ENCODE measurements at places on chromosomes 3 and 15.

DNA sequence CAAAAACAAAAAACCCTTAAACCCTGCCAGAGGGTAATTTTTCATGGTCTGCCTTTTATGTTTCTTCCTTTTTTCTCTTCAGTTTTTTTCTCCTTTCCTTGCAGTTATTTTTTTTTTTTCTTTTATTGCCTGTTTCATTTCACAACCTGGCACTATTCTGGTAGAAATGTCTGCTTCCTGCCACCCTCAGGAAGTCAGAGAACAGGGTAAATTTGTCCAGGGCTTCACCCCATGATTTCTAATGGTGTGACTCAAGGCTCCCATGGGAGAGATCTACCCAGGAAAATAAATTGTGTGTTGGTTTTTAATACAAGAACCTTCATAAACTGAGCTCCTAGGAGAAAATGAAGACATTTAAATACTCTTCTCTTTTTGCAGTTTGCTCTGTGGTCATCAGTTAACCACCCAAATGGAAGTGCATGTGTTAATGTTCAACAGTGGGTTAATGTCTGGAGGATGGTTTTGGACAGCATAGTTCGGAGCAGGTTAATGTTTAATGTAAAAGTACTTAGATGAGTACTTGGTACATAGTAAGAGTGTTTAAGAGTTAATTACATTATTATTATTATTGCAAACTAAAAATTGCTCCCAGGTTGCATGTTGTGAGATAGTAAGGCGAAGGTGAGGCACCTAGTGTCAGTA lies 45.9 kb downstream of the CGNL1 start:
- no peak for DNase-seq

- DNase-seq, result no peak
Measured at GRCh38 chr3:3632449-3632848, 166.8 kb upstream of the LRRN1 start.

- DNase-seq, result no peak
Measured at GRCh38 chr15:64636556-64636955, 138.8 kb downstream of the RBPMS2 start.

GRCh38 chr15:78076231-78077052 lies 1.1 kb downstream of the TBC1D2B start:
- no peak for DNase-seq

DNA sequence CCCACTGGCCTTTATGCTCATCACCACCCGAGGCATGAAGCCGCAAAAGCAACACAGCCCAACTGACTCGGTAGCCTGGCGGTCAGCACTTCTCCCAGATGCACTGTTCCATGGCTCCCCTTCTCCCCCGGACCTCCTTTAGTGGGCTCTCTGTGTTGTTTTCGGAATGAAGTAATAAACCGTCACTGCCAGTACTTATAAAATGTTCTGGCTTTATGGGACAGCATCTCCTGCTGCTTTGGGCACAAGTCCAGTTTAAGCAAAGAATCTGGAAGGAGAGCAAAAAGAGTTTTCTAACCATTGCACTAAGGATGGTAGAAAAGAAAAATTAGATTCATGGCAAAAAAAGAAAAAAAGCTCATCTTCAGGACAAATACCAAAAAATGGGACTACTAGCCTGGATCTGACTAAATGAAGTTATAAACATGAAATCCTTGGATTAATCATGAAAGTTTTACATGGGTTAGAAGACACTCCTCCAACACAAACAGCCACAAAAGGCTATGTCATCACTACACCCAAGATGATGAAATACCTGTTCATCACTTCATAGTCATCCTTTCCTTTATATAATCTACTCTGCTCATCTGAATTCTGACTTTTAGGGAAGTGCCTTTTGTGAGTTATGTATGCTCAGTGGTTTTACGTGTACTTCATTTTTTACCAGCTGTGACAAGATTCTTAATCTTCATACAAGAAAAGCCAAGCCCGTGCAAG lies 89.5 kb upstream of the UBE2E2 start:
- no peak for DNase-seq

GRCh38 chr15:68083463-68083862 lies 29.3 kb downstream of the PIAS1 start:
- DNase-seq, result no peak

GRCh38 chr15:31609906-31610305 lies 283.3 kb downstream of the KLF13 start:
- no peak for DNase-seq

DNA sequence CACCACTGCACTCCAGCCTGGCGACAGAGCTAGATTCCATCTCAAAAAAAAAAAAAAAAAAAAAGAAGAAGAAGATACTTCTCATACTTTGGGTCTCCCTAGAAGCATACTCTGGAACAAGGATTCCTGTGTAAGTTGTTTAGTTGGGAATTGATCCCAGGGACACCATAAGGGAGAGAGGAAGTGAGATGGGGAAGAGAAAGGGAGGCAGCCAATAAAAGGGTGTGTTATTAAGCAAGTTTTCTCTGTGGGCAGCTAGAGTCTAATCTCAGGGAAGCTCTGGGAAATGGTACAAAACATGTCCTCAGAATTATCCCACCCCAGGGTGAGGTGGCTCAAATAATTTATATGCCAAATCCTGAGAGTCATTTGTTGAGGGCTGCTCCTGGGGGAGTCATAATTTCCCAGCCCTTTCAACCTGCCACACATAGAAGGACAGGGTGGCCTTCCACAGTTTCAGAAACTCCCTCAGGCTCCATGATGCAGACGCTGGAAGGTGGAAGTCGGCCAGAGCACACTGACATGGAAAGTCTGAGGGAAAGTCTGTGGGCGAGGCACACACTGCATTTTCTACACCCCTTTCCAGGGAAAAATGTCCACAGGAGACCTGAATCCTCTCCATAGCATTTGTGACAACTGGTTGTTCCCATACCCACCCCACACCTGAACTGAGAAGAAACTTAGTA lies 86.4 kb upstream of the SLC4A7 start:
- DNase-seq, result no peak

- DNase-seq, result no peak
Measured at GRCh38 chr3:100563228-100563627, 46.2 kb upstream of the ADGRG7 start.

- DNase-seq, result no peak
Measured at GRCh38 chr3:111669926-111670630, 74.9 kb upstream of the ZBED2 start.

DNA sequence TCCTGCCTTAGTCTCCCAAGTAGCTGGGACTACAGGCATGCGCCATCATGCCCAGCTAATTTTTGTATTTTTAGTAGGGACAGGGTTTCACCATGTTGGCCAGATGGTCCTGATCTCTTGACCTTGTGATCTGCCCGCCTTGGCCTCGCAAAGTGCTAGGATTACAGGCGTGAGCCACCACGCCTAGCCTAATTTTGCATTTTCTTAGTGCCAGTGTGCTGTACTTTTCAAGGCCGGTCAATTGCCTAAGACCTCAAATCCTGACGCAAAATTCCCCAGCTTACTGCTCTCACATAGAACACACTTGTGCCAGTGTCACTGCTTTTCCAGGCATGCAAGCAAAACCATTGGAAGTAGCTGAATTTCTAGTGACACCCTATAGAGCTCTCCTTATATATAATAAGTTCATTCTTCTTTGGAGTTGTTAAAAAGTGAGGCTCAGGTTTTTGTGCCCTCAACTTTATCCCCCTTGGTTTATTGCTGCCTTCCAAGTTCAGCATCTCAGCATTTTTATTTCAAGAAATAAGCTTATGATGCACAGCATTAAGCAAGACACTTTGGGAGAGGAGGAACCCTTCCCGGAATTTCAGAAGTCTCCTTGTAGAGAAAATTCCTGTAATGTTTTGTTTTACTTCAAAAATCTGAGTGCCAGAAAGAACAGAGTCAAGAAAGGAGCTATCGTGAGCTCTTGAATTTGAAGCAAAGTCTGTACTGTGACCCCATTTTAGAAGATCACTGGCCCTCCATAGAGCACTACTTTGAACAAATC lies 93.2 kb downstream of the FILIP1L start:
- DNase-seq, result no peak

DNA sequence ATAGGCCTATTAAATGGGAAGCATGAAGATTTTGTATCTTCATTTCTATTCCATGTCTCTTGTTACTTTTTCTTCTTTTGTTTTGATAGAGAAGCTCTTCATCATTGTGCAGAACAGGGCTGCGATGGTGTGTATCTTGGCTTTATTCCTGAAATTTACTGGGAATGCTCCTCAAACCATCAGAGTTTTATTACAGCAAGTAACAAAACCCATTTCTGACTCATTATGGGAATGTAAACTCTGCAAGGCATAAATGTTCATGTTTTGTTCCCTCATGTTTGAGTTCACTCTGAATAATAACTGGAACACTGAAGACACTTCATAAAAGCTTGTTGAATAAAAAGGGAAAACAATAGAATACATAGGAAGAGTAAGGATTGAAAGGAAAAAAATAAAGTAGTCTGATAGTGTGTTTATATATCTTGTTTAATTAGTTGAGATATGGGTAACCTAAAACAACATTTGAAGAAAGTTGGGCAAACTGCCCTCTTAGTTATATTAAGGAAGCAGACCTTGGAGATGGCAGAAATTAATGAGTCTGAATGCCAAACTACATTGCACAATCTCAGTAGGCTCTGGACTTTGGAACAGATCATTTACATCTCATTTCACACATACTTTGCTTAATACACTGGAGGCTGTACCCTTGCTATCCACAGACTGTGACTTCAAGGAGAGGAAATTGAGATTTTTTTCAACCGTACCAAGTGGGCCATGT lies 521.5 kb downstream of the GRM7 start:
- no peak for DNase-seq

GRCh38 chr15:60161704-60162103 lies 157.6 kb downstream of the FOXB1 start:
- no peak for DNase-seq

DNA sequence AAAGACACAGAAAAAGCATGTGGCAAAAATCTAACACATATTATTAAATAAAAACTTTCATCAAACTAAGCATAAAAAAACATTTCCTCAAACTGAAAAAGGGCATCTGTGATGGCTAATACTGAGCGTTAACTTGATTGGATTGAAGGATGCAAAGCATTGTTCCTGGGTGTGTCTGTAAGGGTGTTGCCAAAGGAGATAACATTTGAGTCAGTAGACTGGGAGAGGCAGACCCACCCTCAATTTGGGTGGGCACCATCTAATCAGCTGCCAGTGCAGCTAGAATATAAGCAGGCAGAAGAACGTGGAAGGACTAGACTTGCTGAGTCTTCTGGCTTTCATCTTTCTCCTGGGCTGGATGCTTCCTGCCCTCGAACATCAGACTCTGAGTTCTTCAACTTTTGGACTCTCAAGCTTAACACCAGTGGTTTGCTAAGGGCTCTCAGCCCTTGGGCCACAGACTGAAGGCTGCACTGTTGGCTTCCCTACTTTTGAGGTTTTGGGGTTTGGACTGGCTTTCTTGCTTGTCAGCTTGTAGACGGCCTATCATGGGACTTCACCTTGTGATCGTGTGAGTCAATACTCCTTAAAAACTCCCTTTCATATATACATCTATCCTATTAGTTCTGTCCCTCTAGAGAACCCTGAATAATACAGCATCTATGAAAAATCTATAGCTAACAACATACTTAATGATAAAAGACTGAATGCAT lies 45.4 kb downstream of the DAZL start:
- DNase-seq, result no peak

- no peak for DNase-seq
Measured at GRCh38 chr3:39843440-39843839, 34.0 kb downstream of the MYRIP start.

DNA sequence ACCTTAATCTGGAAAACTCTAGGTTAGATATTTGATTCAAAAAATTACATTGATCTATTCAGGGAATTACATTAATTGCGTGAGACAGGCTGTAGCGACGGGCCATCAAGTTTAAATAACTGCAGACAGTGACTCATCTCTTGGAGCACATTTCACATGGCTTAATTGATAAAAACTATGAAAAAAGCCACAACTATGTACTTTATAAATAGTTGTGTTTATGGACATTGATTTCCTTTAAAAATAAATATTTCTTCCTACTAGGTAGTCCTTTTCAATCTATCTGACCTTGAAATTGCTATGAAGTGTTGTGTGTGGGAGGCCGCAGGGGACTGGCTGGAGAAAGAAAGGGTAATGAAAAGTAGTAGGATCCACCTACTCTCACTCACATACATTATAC lies 157.8 kb downstream of the IL1RAP start:
- DNase-seq, result no peak

DNA sequence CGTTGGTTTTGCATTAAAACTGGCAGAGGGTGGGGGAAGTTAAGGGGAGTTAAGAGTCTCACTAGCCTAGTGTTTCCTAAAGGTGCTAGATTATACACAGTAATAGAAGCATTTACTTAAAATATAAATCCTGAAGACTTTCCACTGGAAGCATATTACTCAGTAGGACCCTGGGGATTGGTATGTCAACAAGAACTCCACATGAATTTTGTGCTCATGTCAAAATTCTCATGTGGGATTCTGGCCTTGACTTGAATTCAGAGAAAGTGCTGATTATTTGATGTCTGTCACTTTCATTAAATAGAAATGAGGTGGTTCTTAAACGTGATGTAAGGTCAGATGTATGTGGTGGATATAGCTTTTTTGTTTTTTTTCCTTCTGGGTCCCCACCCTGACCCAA lies 997.2 kb downstream of the TUSC7 start:
- DNase-seq, result no peak

DNA sequence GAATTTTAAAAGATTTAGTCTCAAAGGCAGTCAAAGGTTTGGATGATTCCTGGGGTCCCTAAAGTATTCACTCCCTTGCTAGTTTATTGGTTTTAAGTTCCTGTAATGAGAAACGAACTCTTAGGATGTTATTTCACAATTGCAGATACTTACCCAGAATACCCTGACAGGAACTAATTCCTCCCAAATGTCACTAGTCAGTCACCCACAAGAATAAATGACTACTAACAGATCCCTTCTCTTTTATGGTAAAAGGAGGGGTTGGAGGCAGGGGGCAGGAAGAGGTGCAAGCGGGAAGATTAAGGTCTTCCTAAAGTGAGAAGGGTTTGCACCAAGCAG lies 174.2 kb upstream of the SLC2A2 start:
- no peak for DNase-seq

DNA sequence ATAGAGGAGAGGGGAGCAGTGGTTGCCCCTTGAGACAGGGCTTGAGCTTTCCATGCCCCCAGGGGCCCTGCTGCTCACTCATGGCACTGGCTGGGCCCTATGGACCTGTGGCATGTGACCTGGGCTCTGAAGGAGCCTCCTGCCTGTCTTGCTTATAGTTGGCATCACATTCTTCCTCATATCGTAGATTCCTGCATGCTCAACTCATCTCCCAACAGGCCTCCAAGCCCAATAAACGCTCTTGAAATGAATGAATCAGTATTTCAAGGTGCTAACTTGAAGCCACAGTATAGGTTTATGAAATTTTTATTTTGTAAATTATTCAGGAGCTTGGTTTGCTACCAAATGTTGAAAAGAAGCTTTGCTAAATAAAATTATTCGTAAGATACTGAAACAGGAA lies 93.3 kb upstream of the SLC7A14 start:
- DNase-seq, result no peak

DNA sequence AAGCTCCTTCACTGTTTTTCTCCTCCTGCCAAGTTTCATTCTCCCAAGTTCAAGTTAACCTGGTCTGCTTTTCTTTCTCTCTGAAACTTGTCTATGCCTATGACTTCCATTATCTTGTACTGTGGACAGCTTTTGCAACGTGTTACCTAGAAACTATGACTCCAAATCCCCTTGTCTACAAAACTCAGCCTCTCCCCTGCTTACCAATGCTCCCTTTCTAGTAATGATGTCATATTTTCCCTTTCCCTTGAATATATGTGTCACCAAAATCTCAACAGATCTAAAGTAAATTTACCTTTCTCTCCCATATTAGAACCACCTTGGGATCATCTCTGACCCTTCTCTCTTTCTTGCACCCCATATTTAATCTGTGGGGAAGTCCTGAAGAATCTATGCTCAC lies 10.5 kb upstream of the ABHD2 start:
- DNase-seq, result no peak

GRCh38 chr3:48881652-48882114 lies 17.0 kb downstream of the SLC25A20 start:
- no peak for DNase-seq

GRCh38 chr3:59913645-59914044 lies 863.8 kb upstream of the CFAP20DC start:
- DNase-seq, result no peak

Measured in activated naive CD4-positive, alpha-beta T cell (primary cell).